ENCODE measurements at places on chromosomes 7 and 10.

DNA sequence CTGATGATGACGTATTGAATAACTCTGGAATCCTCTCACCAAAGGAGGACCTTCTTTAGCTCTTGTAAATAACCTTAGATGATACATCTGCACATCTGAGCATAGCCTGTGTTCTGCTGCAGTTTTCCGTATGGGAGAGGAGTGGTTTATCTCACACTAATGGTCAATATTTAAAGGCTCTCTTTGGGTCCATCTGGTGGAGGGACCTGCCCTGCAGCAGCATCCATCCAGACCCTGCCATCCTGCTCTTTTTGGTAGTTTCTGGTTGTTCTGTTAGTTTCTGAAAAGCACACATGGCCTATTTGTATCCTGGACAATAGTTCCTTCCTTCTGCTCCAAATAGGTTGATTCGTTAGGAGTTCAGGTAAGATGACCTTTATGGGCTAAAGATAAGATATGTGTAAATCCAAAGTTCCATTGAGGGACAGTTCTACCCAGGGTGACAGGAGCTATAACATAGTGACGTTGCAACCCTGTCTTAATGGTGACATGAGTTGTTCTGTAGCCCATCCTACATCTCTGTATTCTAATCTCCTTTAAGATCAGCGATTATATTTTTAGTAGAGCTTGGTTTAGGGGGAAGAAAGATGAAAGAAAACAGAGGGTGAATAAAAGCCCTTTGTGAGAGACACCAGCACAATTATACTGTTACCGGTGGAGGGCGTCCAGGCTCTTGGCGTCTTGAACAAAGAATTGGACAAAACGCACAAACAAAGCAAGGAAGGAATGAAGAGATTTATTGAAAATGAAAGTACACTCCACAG, 60.0 kb upstream of the KLF14 start:
- no peak for DNase-seq

DNA sequence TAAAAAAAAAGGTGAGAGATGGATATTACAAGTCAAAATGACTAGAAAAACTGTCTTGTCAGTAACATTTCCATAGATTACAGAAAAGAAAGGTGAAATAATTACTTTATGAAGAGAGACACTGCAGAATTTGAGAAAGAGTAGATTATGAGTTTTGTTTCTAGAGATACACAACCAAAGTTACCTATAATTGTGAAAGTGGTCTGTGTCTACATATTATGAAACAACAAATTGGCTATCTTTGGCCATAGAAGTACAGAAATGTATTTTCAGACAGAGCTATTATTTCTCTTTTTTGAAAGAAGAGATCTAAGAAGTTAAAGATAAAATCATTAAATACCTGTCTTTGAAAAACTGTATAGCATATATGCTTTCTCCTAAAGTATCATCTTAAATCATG, 30.1 kb downstream of the KCND2 start:
- no peak for DNase-seq

DNA sequence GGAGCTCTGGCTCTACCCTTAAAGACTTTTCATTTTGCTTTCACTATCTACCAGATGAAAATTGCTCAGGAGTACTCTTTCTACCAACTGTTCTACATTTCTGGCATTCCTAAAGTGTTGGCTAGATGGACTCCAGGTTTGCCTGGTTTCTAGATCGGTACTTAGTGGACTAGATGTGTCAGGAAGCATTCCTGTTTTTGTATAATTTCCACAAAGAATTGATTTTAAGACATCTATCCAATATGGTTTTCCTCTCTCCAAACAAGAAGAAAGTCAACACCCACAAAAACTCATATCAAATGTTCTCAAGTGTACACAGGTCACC, 157.7 kb downstream of the CHRM2 start:
- DNase-seq, result no peak

DNA sequence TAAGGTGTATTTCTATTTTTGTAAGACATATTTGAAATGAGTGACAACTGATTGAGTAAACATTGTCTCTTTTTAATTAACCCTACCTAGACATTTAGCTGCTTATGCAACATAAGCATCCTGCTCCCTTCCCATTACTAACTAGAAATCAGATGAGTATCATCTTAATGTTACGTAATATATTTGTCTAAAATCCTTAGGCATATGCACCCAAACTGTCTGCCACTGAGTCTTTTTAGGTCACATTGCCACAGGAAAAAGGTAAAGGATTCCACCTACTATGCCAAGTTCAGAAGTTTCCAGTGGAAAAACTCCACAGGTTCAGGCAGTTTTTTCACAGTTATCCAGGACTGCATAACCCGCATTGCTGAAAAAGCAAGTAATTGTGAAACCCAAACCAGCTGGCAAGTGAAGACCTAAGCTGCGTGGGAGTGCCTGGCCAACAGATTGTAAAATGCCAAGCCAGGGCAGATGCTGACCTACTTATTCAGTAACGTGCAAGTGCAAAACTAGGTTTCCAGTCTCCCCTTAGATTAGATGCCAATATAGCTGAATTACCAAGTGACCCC, 983.7 kb downstream of the GATA3 start:
- DNase-seq, result no peak

DNA sequence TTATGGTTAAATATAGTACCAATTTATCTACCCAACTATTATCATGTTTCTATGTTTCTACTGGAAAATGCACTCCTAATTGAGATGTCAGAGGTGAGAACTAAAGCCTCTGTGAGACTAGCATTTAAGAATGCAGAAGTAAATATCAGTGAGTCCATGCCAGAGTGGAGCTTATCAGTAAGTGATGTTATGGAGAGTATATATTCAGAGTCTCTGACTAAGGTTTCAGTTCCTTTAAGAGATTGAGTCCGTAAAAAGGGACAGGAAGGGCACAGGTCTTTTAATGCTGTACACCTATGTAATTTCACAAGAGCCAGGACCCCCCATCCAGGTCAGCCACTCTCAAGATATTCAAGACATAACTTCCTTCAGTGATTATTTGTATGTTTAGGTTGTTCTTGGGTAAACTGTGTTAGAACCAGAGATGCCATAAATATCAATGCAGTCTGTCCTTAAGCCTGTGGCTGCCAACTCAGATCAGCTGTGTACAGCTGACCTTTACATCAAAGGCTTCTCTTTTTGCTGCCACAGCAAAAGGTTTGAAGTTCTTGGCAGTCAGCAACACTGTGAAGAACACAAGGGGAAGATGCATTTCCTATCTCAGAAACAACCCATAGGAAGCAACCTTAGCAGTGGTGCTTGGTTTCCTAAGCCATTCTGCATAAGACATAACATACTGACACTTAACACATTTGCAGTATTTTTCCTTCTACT, 244.8 kb downstream of the BICC1 start:
- no peak for DNase-seq

DNA sequence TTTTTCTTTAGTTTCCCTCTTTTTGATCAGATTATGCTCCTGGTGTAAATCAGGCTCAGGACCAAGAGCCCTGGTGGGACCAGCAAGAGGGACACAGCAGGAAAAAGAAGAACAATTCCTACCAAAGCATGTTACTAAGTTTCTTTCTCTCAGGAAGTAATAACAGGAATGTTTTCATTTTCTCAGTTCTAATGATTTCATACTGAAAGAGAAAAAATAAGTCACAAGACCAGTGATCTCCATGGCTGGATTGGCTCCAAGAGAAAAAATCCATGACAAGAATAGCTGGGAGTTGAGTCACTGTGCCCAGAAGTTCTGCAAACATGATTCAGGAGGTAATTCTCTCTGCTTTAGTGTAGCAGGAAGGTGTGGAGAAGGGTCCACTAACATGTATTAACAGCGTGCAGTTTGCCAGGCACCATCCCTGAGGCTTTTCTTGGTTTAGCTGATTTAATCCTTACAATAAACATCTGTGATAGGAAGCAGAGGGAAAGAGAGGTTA, 23.8 kb upstream of the IFIT2 start:
- peak; percentile 83 for DNase-seq

DNA sequence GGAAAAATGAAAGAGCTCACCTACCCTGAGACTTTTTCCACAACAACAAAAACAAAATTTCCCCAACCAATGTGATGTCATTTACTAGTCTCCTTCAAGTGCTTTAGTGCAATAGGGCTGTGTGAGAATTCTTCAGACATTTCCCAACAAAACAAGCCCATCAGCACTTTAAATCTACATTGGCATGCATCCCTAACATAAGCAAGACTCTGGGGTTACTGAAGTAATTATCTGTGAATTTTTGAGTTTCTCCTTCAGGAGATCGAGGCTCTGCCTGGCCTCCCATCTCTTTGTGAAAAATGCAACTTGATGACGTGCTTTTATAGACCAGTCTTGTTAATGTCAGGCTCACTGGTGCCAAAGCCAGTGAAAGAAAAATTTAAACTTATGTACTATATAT, 255.6 kb downstream of the GFRA1 start:
- DNase-seq, result no peak

DNA sequence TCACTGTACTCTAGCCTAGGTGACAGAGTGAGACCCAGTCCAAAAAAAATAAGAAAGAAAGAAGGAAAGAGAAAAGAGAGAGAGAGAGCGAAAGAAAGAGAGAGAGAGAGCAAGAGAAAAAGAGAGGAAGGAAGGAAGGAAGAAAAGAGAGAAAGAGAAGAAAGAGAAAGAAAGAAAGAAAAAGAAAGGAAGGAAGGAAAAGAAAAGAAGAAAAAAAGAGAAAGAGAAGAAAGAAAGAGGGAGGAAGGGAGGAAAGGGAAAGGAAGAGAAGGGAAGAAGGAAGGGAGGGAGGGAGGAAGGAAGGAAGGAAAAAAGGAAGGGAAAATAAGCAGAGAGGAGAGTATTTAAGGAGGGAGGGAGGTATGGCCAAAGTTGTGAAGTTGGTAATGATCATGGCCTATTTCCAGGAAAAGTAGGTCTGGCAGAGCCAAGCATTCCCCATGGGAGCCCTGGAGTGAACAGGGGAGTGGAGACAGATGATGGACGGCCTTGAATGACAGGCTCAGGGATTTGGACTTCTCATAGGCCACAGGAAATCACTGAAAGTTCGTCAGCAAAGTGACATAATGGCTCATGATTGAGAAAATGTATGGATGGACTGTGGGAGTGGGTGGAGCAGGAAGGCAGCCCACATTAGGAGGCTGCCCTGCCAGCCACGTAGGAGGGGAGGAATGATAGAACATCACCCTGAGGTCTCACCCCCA, 44.8 kb upstream of the CUX1 start:
- DNase-seq, result no peak

- DNase-seq, result no peak
These were observed 423.6 kb downstream of the PHTF2 start for GRCh38 chr7:78222001-78222751.

- DNase-seq, result no peak
These were observed 40.9 kb downstream of the NSUN6 start for GRCh38 chr10:18610517-18610916.

GRCh38 chr7:18792871-18793595, 297.5 kb downstream of the HDAC9 start:
- DNase-seq, result no peak

DNA sequence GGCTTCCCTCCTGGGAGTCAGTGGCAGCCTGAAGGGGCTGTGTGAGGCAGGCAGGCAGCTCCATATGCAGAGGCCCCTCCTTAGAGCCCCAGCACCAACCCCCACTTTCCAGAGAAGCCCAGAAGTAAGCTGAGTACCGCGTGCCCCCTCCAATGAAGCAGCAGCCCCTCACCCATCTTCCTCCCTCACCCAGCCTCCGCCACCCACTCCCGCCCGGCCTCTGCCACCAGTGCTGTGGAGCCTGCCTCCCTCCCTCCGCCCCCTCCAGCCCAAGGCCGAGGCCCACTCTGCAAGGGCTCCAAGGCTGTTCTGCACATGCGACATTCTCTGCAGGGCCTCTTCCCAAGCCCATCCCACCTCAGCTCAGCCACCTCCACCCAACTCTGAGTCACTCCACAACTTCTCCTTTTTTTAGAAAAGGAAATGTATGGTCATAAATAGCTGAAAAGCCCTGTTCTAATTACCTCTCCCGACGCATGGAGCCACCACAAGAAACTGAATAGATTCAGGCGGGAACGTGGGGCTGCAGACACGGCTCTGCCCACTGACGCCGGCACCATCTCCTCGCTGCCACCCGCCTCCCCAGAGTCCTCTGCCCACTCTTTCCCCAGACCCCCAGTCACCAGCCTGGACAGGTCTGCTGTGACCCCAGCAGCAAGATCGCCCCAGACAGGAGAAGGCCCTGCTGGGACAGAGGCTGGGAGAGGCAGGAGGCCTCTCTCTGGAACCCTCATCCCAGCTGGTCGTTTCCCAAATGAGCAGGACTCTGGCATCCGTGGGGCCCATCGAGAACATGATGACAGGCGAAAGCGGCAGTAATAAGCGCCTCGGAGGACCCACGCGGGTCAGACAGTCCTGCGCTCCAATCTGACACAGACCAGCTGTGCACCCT, 213.9 kb downstream of the MAD1L1 start:
- DNase-seq, result peak; percentile 81

- no peak for DNase-seq
These were observed 497.8 kb downstream of the DNAJB6 start for GRCh38 chr7:157834501-157835163.

GRCh38 chr7:65974876-65975275, 7.1 kb downstream of the GUSB start:
- DNase-seq, result no peak

DNA sequence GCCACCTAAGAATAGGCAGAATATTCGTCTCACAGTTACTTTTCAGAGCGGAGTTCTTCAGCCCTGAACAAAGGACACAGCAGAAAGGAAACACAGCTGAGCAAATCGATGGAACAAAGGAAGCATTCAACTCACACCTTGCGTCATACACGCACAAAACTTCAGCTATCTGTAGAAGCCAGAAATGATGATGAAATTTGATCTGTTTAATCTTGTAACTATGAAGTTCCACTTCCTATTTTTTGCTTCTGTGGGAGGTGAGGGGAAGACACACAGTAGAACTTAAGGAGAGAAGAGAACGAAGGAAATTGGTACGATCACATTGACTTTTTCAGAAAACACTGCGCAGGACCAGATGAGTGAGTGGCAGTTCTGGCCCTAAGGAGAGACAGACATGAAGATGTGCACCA, 26.2 kb downstream of the FAM171A1 start:
- no peak for DNase-seq

DNA sequence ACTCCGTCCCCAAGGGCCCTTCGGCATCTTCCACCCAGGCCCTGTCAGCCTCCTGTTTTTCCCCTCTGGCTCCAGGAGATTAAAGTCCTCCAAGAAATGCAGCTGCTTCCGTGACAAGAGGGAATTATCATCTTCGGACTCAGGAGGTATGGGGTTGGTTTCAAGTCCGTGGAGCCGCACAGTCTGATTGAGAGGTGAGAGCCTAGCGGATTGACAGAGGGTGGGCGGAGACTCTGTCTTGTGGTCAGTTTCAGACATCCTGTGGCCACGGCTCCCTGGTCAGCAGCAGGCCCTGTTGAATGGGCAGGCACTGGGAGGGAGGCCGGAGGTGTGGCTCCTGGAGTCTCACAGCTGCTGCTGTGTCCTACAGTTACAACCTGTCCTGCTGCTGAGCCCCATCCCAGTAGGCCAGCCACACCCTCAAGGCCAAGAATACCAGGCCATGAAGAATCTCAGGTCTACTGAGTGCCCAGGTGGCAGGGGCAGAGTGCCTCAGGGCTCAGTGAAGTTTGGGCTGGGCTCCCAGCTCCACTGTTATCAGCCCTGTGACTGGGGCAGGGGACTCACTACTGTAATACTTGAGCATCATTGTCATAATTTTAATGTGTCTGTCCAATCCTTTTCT, 49.3 kb upstream of the ZNF716 start:
- no peak for DNase-seq
